ENCODE measurements at places on chromosomes 2 and 18.

DNA sequence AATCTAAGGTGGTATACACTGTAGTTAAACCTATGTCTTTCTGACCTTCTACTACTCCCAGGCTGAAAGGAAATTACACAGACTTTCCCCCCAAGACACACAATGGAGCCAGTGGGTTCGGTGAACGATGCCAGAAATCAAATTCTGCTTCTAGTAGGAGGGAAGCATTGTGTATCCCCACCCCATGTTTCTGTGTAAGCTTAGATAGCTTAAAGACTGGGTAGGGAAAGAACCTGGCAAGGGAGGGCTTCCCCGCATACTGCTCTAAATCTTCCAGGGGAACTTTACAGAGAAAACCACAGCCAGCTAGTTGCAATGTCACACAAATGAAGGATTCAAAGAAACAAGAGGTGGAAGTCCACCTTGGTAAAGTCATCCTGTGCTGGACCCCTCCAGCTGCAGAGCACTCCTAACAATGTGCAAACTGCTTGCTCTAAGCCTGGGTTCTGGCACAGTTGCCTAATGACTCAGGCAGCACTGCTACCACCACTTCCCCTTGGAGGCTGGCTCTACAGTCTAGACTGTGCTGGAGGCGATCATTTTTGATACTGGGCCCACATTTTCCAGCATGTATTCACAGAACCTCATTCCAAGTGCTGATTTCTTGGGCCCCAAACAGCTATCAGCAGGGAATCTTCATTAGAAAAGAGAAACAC, 47.5 kb downstream of the TRIB2 start:
- DNase-seq: no peak

DNA sequence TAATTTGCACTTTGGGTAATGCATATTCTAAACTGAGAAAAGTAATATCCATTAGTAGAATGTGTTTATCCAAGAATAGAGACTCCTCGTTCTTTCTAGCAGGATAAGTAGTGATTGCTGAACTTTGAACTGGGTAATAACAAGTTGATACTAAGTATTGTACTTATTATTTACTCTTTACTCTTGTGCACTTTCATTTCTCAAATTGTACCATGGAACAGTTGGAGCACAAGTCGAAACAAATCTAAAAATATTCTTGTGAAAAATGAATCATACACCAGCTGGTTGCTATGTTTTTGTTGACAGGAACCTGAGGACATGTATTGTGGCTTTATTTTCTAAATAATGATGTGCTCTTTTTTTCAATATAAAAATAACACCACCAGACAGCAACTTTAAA, 111.9 kb downstream of the RGPD3 start:
- no peak for DNase-seq

- no peak for DNase-seq
Measured at GRCh38 chr2:7661502-7661901, 744.3 kb downstream of the RNF144A start.

- no peak for DNase-seq
Measured at GRCh38 chr2:101617188-101617587, 80.3 kb upstream of the MAP4K4 start.

DNA sequence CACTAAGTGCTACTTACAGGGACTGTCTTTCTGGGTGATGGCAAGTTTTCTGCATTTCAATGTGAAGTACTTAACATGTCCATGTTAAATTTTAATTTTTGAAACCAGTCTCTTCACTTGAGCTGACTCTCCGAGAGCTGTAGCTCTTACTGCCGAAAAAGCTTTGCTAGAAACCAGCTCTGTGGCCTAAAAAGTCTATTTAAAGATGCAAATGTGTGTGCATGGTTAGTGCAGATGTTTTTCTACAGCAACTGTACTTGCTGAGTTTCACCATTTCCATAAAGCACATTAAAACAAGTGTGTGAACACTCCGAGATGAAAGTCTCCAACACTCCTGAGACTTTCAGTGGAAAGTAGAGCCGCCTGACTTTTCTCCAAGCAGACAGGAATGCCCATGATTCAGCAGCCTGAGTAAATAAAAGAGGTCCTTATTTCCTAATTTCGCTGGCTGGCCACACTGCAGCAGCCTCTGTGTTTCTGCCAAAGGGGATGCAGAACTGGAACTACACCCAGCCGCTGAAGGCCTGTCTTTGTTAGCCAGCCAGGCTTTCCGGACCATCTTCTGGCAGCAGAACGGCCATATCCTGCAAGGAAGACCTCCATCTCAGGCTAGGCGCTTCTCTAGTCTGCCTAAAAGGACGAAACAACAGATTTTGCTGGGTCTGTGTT, 121.2 kb downstream of the ZNF521 start:
- no peak for DNase-seq

- DNase-seq: no peak
Measured at GRCh38 chr2:74690571-74690970, 36.5 kb downstream of the SEMA4F start.

DNA sequence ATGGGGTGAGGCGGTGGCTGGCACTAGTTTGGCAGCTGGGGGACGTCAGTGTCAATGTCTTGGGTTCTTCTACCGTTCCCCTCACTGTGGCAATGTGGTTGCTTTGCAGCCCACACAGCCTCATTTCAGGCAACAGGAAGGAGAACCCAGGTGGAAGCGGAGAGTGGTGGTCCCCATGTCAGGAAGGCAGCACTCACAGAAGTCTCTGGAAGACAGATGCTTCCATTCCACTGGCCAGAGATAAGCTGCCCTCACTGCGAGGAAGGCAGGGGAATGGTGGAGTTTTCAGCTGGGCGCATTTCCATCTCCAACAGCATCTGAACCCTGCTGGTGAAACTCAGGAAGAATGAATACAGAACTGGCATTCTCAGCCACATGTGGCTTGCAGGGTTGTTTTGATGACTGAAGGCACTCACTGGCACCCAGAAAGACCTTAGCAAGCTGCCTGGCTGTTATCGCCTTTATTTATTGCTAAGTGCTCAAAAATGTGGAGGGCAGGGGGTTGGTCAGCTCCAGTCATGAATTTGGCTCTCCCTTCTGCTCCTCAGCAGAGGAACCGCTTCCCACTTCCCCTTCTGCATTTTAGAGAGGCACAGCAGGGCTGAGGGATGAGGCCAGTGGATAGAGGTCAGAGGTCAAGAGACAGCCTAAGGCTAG, 19.4 kb downstream of the KCNIP3 start:
- no peak for DNase-seq

GRCh38 chr2:33011373-33011772, 64.6 kb downstream of the LTBP1 start:
- DNase-seq: no peak

GRCh38 chr18:7414459-7414858, 152.7 kb upstream of the PTPRM start:
- DNase-seq: no peak

- no peak for DNase-seq
Measured at GRCh38 chr2:130744287-130745117, 10.8 kb upstream of the AMER3 start.
